ENCODE measurements at places on chromosomes 6 and 20. TPM values are rescaled to one million over a fixed set of nuclear protein-coding genes. Genes with fewer than 3 reads are reported as not detected.

The DACT2 gene
- 1.4 TPM for total RNA-seq

The MGME1 gene
- 3.8 TPM for total RNA-seq

DNA sequence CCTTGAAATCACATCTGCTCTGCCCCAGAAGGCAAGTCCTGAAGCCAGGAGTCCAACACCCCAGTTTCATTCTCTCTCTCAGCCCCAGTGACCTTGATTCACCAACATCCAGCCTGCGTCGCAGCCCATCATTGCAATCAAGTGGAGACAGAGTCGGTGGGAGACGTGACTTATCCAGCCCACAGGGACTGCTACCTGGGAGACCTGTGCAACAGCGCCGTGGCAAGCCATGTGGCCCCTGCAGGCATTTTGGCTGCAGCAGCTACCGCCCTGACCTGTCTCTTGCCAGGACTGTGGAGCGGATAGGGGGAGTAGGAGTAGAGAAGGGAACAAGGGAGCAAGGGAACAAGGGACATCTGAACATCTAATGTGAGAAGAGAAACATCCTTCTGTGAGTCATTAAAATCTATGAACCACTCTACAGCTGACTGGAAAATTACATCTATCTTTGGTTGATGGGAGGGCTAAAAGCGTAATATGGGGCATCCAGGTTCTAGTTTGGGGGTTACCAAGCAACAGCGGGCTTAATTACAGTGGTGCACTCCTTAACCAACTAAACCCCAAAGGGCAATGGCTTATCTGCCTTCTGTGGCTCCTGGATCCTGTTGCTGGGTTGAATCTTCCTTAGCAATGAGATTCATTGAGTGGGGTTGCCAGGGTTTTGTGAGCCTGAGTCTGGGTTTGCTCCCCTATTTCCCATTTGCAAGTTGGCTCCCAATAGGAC lies 2.5 kb downstream of the LY6G6D start:
- no peak for DNase-seq

The TTBK1 gene
- 0.06 TPM for total RNA-seq

DNA sequence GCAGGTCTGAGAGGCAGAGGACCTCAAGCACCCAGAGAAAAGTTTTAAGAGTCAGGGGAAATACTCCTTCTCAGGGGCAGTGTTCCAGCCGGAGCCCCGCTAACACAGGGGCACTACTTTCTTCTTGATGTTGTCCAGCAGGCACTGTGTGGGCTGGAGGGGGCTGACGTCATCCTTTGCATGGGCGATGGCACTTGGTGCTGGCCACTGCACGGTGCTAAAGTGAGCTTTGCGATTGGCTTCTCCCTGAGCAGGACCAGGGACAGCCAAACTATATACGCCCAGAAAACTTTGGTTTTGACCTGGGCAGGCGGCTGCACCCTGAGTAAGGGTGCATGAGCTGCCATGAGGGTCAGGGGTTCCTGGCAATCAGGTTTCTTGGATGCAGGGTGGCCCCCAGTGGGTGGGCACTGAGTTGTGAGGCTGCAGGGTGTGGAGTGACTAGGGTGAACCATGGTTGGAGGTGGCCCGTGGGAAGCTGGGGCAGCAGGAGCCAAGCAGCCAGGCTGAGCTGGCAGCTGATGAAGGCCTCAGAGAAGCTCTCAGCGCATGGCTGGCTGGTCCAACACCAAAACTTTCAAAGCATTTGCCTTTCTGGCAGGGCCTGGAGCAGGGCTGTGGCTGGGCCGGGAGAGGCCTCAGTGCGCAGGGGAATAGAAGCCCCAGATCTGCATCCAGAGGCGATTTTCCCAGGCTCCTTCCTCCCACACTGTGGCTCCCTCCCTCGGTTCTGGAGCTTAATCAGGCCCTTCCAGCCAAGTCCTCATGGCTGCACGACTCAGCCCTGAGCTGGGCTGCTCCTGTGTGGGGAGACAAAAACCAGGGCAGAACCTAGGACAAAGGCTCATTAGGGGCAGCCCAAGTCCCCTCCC lies 18.3 kb downstream of the MRPS18A start:
- DNase-seq, result peak; percentile 87

DNA sequence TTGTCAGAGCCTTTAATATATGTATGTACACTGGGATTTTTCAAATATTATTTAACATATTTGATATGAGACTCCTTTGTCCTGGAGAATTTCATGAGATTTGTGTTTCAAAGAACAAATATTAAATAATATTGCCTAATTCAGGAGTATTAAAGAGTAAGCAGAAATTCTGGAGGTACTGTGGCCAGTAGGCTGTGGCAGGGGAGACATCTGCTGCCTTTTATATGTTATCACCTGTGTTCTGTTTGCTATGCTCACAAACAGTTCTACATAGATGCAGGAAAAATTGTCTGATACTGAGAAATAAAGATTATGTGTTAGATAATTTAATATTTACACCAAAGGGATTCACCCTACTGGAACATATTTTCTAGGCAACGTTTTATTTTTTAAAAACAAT lies 395.4 kb upstream of the SLC35B3 start:
- no peak for DNase-seq

The NKAPL gene
- total RNA-seq, result 0.97 TPM

DNA sequence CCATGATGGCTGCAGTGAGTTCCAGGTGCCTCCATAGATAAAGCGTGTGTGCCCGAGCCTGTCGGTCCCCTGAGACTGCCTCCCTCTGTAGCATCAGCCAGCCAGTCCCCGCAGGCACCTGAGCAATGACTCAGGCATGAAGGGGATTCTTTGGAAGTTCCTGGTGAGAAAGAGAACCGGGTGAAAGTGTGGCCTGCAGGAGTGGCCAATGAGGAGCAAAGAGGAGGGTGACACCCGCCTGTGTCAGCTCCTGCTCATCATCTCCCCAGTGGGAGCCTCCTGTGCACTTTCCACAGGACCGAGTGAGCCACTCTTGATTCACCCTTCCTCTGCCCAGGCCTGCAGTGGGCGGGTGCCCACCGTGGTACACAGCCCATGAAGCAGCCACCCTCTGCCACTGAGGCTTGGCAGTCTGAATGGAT lies 71.2 kb upstream of the PTPN1 start:
- DNase-seq, result no peak

The BCAS4 gene
- total RNA-seq, result 9.1 TPM

- DNase-seq, result no peak
These were observed 29.6 kb upstream of the MRGBP start for GRCh38 chr20:62766716-62767115.

- DNase-seq, result peak; percentile 88
These were observed 32.8 kb downstream of the TNXB start for GRCh38 chr6:32076321-32076809.

DNA sequence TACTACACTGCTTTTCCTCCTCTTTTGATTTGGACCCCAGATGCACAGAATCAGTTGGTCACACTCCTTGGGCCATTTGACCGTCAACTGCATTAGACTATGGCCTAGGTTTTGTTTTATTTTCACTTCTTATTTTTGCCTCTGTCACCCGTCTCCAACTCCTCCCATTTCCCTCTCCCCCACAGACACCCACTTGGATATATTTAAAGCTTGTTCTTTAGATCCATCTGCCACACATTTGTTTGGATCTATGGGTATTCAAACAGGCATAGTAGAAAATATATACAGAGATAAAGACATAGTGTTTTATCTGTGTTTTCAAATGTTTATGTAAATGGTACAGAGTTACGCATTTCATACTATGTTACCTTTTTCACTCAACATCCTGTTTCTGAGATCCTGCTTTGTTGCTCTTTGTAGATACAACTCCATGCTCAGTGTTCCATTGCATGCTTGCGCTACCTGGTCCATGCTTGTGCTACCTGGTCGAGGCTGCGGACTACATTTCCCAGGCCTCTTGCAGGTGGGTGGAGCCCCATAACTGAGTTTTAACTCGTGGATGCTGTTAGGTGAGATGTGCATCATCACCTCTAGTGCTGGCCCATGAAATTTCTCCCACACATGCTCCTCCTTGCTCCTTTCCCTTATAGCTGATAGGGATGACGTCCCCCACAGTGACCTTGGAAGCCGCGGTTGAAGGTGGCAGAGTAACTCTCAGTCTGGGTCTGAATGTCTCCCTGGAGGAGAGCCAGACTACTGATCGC lies 11.5 kb upstream of the PREX1 start:
- no peak for DNase-seq

DNA sequence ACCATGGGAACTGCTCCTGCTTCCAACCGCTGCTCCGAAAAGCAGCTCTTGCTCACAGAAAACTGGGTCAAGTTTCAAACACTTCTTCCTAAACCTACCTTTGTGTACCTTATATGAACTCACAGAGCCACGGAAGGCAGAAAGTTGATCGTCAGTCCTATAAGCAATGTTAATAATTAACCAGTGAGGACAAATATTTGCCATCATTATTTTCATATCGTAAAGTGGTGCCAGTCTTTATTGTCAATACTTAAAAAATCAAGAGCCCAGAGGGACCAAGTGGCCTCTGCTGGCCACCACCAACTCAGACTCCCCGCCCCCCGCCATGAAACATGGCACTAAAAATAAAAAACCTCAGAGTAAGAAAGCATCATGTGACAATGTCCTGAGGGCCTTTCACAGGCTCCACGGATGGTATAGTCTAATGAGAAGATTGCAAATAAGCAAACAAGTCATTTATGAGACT lies 9.1 kb upstream of the PBOV1 start:
- DNase-seq, result no peak

GRCh38 chr6:85118233-85118632 lies 331.6 kb upstream of the NT5E start:
- DNase-seq, result no peak

The GRIK2 gene
- total RNA-seq, result not detected

The BHLHE23 gene
- not detected for total RNA-seq

GRCh38 chr6:37287519-37288157 lies 29.7 kb upstream of the TMEM217 start:
- no peak for DNase-seq

The CASP8AP2 gene
- 32.6 TPM for total RNA-seq

The APOBEC2 gene
- total RNA-seq, result not detected

The LAMA2 gene
- 95.2 TPM for total RNA-seq

The C20orf144 gene
- total RNA-seq, result not detected

DNA sequence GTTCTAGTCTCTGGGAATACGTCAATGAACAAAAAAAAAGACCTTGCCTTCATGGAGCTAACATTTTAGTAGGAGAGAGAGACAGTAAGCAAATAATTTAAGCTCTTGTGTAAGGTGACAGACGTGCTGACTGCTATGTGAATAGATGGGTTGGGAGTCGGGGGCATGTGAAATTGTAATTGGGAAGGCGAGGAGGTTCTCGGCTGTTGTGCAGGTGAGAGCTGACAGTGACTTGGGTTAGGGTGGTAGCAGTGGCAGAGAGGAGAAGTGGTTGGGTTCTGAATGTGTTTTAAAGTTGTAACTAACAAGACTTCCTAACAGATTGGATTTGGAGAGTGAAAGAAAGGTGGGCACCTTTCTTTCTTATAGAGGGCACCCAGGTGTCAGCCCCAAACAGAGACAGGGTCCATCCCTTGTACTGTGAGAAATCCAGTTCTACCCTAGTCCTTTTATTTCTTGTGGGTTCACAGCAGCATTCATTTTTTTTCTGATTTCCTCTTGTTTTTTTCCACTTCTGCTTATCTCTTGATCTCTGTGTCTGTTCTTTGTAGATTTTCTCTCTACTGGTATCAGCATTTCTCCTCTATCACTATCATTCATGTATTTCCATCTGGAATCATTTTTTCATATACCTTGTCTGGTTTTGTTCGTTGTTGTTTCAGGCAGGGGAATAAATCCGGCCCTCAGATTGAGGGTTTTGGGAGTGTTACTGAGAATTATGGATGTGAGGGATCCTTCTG lies 15.4 kb upstream of the MYLK2 start:
- no peak for DNase-seq

The RBM24 gene
- total RNA-seq, result 69.4 TPM

GRCh38 chr20:25129908-25130307 lies 48.0 kb upstream of the VSX1 start:
- no peak for DNase-seq

DNA sequence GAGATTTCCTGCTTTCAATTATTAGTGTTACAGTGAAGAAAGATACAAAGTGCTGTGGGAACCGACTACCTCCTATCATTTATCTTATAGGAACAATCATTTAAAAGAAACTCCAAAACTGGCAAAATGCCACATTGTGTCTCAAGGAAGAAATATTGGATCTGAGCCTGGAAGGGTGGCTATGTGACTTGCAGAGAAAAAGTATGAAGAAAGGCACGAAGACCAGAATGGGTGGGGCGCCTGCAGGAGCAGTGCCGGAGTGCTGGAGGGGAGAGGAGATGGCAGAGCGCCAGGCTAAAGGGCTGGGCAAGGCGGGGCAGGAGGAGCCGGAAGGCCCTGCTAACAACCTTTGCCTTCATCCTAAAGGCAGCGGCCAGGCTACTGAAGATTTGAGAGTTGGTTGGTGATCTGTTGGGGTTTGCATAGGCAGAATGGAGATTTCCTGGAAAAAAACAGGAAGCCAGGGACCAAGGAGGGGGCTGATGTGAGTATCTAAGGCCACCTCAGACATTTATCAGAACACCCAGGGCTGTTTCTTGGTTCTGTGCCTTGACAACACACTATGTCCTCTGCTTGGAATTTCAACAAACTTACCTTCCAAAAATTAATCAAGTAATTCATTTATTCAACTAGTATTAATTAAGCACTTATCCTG lies 125.6 kb downstream of the MAFB start:
- DNase-seq, result no peak

DNA sequence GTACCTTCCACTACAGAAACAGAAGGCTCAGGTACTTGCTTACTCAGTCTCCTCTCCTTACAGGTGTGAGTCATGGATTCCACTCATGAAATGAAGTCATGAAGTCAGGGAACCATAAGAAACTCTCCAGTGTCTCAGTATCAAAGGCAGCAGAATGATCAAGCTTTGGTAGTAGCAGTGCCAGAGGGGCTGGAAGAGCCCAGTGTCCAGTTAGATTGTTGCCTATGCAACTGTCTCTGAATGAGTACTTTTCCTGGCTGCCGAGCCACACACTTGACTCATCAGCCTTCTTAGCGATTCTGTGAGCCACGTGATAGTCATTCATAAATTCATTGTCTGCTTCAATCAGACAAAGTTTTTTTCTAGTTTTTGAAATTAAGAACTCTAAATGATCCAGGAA lies 52.2 kb upstream of the DTNBP1 start:
- no peak for DNase-seq

The RNF217 gene
- 42.0 TPM for total RNA-seq

- DNase-seq, result no peak
These were observed 119.0 kb downstream of the EYA2 start for GRCh38 chr20:47013606-47014005.

The MATN4 gene
- total RNA-seq, result not detected

The CALHM4 gene
- total RNA-seq, result not detected

The MAPK13 gene
- total RNA-seq, result 2.6 TPM

- DNase-seq, result no peak
These were observed 201.3 kb upstream of the SSTR4 start for GRCh38 chr20:22833851-22834250.

- DNase-seq, result no peak
These were observed 19.8 kb upstream of the VSTM2L start for GRCh38 chr20:37882961-37883712.

DNA sequence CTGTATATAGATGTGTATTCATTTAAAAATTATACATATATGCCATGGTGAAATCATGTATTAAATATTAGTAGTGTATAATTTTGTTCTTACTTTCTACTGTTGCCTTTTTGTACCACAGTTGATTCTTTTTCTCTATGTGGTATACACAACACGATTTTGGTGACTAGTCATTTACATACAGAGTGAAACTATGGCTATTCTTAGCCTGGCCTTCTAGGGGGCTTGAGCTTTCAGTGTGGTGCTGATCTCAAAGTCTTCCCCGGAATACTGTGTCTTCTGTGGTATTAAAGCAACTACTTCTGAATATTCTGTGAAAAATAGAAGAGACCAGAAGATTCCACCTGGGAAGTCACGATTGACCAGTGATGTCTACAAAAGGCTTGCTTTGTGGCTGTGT lies 301.9 kb downstream of the UTRN start:
- DNase-seq, result no peak

GRCh38 chr6:25670208-25670607 lies 18.2 kb downstream of the SCGN start:
- no peak for DNase-seq

The LBP gene
- not detected for total RNA-seq

The PRND gene
- 1.8 TPM for total RNA-seq

The WFDC2 gene
- total RNA-seq, result 15.5 TPM

All from uterus (tissue), 4 donors.